OCI-M1 (cell line): ENCODE measurements at places on chromosomes 16 and 17.
A peak's percentile ranks its signal among the peaks of the same experiment; 100 is the strongest.

- DNase-seq: no peak
Observed at GRCh38 chr16:75477680-75478473, 13.4 kb upstream of the TMEM170A start.

DNA sequence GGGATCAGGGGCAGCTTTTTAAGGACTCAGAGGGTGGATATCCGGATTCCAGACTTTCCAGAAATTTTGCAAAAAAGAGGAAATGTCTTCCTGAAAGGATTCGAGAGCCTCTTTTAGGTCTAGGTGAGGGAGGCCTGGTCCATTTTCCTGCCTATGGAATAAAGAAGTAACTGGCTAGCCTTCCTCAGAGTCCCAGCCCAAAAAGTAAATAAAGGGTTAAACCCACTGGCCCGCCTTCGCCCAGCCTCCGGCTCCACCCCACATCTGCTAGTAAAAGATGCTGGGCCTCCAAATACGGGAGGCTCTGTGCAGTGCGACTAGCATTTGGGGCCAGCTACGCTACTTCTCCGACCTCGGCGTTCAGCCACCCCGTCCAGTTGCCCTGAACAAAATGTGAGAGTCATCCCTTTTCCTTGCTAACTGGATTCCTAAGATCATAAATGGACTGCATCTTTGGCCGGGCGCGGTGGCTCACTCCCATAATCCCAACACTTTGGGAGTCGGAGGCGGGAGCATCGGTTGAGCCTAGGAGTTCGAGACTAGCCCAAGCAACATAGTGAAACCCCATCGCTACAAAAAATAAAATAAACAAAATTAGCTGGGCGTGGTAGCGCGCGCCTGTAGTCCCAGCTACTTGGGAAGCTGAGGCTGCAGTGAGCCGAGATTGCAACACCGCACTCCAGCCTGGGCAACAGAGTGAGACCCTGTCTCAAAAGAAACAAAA lies 824 bp upstream of the MPP2 start:
- DNase-seq: peak; percentile 58

- peak; percentile 84 for DNase-seq
Observed at GRCh38 chr16:70250748-70251628, 752 bp downstream of the EXOSC6 start.

GRCh38 chr17:48363161-48363560 lies 66.9 kb downstream of the SKAP1 start:
- DNase-seq: no peak

DNA sequence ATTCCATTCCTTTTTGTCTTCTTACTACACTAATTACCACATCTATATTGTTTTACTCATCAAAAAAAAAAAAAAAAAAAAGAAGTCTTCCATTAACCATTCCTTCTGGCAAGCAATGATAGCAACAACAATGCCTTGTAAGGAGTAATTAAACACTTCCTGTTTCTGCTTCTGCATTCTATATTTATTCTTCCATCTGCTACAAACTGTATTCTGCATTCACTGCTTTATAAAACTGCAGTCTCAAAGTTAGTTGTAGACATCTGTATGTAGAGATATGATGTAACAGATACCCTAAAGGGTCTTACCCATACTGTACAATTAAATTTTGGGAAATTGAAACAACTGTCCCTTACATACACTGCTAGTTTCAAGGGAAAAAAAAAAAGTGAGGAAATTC lies 28.7 kb upstream of the ABCA6 start:
- peak; percentile 86 for DNase-seq

DNA sequence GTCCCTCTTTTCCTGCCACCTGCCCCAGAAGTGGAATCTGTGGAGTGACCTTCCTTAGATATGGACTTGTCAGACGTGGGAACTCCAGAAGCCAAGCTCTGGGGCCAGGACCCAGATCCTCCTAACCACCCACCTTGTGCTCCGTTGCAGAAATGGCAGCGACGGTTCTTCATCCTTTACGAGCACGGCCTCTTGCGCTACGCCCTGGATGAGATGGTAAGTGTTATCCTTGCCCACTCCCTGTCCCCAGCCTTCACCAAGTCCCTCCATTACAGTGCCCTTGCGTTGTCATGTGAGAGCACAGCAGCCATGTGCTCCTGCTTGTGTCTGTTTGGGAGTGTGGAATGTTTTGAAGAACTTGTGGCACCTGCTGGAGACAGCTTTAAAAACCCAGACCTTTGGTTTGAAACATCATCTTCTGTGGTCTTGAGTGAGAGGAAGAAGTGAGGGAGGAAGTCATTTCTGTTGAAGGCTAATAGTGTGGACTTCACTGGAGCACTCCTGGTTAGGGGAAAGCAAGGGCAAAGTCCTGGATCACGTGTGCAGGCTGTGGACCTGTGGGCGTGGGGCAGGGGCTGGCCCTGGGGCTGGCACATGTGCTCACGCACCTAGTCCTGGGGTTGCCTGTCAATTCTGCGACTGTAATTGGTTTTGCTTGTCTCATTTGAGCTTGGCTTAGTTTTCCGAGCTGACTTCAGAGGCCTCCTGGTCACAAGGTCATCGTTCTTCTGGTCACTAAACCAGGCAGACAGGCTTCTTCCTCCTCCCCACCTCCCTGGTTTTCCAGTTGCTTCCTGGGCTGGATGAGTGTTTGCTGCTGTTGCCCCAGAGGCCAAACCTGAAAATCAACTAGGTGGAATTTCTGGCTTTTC lies 35.8 kb downstream of the MPRIP start:
- DNase-seq: no peak

DNA sequence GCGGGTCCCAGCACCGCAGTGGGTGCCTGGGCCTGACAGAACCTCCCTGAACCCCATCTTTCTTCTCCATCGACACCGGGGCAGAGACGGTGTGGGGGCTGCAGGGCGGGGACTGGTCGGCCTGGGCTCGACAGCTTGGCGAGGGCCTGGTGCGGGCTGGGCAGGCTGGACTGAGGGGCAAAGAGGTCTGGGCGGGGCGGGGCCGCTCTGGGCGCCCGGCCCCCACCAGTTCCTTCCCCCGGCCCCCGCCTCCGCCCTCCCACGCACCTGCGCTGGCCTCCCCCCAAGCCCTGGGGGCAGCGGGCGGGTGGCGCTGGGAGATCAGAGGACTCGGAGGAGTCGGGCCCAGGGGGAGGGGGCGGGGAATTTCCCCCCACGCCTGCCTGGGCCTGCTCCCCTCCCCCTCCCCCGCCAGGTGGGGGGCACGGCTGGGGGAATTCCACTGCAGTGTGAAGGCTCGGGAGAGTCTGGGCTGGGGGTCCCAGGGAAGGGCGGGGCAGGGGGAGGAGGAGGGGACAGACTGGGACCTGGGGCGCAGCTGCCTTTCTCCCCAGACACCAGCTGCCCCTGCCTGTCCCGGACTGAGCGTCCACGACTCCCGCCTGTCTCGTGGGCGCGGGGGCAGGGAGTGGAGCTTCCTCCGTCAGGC lies 877 bp upstream of the KREMEN2 start:
- DNase-seq: no peak

DNA sequence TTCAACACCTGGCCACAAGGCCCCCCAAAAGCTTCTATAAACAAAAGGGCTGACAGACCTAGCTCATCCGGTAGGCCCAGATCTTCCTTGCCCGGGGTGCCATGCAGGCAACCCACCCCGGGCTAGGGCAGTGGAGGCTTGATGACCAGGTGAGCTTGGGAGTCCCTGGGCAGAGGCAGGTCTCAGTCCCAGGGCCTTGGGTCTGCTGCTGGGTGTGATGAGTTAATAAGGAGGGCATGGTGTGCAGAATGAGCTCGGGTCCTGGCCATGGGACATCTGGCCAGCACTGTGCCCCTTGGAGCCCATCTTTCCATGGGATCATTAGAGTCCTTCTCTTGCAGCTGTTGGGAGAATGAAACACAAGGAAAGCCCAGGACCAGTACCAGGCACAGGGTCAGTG lies 20.2 kb upstream of the MPRIP start:
- no peak for DNase-seq

- no peak for DNase-seq
Observed at GRCh38 chr16:63744077-63744874, 1377.6 kb downstream of the CDH11 start.

DNA sequence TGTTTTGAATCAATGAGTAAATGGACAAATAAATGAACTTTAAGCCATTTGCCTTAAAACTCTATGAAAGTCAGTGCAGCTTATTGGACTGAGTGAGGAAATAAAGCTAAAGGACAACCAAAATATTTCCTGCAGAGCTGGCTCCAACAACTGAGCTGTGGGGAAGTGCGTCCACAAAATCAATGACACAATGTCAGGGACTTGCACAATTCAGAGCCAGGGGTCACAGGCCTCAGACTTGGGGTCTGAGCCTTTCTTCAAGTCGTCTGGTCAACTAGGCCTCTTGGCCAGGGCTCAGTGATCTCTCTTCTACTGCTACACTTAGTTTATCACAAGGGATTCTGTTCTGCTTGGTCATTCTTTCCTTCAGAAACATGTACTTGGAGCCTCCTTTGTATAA lies 26.2 kb upstream of the RHBDL3 start:
- no peak for DNase-seq

GRCh38 chr17:44362949-44363612 lies 572 bp downstream of the FAM171A2 start:
- DNase-seq: peak; percentile 38

DNA sequence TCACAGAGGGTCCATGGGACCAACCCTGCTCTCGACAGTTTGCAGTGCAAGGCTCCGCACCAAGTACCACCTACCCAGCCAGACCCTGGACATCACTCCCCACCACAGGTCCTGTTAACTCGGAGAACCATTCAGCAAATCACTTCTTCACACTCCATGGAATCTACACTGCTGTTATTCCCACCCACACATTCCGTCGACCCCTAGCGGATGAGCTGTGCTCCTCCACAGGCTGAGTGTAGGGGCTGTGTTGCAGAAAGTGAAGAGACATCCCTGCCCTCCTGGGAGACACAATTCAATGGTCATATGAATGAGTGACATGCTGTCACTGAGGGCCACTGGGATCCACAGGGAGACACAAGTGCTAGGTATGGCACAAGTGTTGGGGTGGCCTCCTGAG lies 27.5 kb downstream of the MPG start:
- no peak for DNase-seq

DNA sequence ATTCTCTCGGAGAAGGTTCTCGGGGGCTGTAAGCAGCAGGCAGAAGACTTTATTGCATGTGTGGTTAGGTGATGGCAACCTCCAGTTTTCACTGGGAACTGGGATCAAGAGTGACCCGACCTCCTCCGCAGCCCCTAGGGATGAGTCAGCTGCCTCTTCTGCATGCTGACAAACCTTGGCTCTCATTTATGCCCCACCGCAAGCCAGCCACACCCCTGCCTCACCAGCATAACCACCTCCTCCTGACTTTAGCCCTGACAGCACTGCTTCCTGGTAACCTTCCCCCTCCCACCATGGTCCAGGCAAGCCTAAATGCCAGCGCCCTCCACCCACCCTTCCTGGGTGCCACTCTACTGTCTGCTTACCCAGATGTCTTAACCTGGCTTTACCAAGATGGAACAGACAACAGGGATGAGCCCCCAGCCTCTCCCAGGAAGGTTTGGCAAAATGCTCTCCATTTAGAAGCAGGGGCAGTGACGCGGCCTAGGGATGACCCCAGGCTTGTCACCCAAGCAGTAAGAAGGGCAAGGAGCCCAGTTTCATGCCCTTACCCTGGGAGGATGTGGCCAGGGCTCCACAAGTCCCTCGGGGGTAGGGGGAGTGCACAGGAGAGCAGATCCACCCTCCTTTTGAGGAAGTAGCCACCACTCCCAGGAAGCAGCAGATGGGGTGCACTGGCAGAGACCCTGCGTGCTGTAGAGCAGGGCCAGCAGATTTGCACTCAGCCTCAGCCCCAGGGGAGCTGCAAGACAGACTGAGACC lies 73.5 kb downstream of the GOSR1 start:
- peak; percentile 73 for DNase-seq

- no peak for DNase-seq
Observed at GRCh38 chr16:54418903-54419302, 132.3 kb upstream of the IRX3 start.

- DNase-seq: peak; percentile 72
Observed at GRCh38 chr17:66715745-66716156, 119.2 kb upstream of the CACNG5 start.

DNA sequence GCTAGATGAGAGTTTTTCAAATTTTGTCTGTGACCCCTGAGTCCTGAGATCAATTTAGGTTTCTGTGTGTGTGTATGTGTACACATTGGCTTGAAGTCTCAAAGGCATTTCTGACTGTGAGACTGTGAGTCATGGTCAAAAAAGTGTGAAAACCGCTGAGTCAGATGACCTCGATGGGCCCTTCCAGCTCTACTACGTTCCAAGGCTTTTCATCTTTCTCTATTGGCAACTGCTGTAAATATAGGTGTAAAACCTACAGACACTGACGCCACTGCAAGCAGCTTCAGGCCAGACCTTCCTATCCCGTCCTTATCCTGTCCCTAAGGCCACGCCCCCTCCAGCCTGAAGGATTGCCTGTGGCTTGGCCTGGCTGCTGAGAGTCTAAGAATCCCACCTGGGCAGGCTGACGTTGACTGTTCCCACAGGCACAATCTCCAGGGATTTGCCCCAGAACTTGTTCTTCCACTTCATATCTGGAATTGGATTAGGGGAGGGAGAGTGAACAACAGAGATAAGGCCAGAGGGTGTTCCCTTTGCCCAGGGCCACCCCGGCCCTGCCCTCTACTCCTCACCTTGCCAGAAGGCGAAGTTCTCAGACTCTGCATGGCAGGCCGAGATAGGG lies 11.3 kb downstream of the OSBPL7 start:
- DNase-seq: peak; percentile 42
